ENCODE measurements at places on chromosomes 12 and 14.

GRCh38 chr12:6825398-6826124 lies 2.6 kb upstream of the P3H3 start:
- peak; percentile 84 for DNase-seq

DNA sequence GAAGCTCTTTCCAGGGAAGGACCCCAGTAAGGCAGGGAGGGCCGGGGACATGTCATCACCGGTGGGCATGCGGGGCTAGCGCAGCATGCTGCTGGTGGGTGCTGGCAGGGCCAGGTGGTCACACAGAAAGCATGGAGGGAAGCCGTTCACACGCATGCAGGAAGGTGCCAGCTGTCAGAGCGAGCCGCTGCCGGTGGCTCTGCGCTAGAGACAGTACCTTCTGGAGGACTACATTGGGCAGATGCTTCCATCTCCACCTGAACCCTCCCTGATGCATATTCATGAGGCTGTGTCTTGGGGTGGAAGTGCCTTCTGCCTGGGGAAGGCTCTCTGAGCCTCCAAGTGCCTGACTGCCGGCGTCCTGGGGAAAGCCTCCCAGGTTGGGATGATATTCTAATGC lies 203.8 kb downstream of the CALM1 start:
- DNase-seq: no peak

GRCh38 chr12:82756303-82756702 lies 69.6 kb downstream of the TMTC2 start:
- DNase-seq: no peak

DNA sequence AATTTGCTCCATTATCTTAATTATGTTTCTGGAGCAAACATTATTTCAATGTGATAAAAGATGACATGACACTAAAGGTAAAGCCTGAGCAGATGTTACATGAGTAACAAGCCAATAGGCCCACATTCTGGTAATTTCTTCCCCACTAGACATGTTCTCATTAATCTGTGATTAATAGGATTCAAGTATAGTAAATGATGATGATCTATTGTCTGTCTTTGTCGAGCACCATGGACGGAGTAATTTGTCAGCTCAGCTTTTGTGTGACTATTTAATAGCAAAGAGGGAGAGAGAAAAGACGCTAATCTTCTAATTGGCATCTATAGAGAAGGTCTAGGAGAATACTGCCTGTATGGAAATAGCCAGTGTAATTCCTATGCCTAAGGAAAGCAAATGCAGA lies 62.2 kb upstream of the INSM2 start:
- no peak for DNase-seq
